ENCODE measurements at places on chromosomes 2 and 18.
A peak's percentile ranks its signal among the peaks of the same experiment; 100 is the strongest.

DNA sequence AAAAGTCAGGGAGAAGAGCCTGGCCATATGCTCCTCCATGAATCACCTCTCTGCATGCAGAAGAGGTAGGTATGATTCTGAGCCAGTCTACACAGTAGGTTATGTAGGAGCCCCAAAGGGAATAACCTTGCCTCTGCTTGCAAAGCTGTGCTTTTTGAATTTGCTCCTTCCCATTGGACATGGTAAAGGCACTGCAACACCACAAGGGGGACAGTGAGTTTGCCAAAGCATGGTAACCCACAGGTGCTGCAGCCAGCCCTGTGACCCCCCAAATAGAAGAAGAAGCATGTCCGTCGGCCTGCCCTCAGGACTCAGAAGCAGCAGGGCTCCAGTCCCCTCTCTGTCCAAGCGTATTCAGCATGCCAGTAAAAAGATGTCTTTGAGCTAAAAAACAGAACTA, 51.0 kb upstream of the BCL2L11 start:
- DNase-seq = no peak

GRCh38 chr2:30135541-30135940, 11.3 kb upstream of the YPEL5 start:
- no peak for DNase-seq

DNA sequence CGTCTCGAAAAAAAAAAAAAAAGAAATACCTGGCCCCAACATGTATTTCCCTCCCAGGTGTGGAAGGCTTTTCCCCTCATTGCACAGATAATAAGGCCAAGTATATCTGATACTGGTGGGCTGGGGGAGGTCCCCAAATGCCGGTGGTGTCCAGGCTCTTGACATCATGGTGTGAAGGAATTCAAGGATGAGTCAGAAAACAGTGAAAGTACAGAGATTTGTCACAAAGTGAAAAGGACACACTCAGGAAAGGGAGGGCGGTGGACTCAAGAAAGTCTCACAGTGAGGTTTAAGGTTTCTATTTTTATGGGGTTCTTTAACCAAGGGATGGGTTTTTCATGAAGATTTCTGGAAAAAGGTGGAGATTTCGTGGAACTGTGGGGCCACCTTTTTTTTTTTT, 37.8 kb upstream of the FZD5 start:
- DNase-seq = no peak

DNA sequence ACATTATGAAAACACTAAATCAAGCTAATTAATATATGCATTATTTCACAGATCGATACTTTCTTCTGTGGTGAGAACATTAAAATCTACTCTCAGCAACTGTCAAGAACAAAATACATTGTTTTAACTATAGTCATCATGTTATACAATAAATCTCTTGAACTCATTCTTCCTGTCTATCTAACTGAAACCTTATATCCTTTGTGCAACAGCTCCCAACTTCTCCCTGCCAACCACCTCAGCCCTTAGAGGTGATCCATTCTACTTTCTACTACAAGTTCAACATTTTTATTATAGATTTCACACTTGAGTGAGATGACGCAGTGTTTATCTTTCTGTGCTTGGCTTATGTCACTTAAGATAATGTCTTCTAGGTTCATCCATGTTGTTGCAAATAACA, 535.2 kb upstream of the CRIM1 start:
- no peak for DNase-seq

- no peak for DNase-seq
Observed at GRCh38 chr2:126720638-126721037, 64.7 kb downstream of the GYPC start.

DNA sequence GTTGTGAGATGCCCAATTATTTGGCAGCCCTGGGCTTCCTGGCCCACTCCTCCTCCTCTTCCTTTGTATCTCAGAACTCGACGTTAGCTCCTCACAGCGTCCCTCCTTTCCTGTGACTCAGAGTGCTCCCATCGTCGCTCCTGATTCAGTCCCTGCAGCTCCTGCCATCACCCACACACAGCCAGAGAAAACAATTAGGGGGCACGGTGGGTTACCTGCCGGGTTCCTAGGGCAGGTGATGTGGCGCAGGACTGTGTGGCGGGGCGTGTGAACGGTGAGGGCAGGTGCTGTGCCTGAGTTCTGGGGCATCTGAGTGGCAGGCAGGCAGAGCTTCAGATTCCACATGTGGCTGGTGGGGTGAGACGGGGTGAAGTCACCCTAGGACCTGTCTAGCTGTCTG, 42.6 kb downstream of the GLI2 start:
- no peak for DNase-seq

DNA sequence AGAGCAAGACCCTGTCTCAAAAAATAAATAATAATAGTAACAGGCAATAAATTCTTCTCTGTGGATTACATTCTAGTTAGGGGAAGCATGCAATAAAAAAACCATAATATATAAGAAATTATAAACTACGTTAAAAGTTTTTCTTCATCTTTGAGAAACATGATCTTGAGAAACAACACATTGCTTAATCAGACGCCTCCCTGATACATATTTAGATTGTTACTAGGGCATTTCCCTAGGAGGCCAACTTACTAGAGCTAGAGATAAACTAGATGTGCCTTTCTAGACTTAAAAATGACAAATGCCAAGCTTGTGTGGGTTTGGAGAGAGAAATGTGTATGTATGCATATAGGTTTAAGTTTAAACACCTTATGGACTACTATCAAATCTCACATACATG, 76.3 kb upstream of the GALNT5 start:
- DNase-seq = no peak

- no peak for DNase-seq
Observed at GRCh38 chr2:17587469-17587868, 47.0 kb downstream of the VSNL1 start.

DNA sequence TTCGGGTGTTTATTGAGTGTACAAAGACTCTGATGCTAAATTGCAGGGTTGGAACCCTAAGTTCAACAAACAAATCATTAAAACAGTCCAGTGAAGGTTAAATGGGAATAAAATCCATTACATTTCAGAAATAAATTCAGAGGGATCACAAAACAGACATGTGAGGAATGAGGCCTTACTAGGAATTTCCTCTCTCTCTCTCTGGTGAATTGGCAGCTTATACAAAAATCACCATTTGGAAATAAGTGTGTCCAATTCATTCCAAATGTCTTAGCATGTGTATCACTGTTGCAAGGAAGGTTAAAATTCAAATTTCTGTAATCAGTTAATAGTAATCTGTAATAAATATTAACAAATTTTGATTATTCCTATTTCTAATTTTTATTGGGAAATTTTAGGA, 228.6 kb upstream of the PXDN start:
- DNase-seq = peak; percentile 65
